ENCODE measurements at places on chromosomes 13 and 19.

- DNase-seq, result no peak
Measured at GRCh38 chr13:33722216-33722915, 95.6 kb upstream of the RFC3 start.

- DNase-seq, result no peak
Measured at GRCh38 chr19:45976178-45976577, 2.5 kb upstream of the NOVA2 start.

GRCh38 chr13:102197193-102197592 lies 204.7 kb downstream of the FGF14 start:
- DNase-seq, result no peak

- no peak for DNase-seq
Measured at GRCh38 chr13:71417205-71417604, 449.8 kb downstream of the DACH1 start.

DNA sequence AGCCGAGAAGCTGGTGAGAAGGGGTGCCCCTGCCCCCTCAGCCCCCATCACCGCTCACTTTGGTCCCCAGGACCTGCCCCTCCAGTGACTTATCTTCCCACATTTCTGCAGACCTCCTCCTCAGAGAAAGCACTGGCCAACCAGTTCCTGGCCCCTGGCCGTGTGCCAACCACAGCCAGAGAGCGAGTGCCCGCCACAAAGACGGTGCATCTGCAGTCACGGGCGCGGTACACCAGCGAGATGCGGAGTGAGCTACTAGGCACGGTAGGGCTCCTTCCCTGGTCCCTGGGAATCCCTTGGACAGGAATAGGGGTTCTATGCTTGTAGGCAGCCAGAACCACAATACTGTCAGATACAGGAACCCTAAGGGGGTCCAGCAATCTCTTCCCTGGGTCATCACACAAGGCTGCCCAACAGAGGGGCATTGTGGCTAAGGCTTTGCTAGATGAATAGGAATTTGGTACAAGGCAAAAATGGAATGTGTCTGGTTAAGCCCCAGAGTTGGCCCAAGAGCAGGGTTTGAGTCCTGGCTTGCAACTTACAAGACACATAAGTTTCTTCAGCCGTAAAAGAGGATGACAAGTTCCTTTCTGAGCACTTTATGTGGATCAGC lies 1.0 kb downstream of the USE1 start:
- no peak for DNase-seq

GRCh38 chr19:1438933-1439354 lies 748 bp downstream of the RPS15 start:
- DNase-seq, result no peak

DNA sequence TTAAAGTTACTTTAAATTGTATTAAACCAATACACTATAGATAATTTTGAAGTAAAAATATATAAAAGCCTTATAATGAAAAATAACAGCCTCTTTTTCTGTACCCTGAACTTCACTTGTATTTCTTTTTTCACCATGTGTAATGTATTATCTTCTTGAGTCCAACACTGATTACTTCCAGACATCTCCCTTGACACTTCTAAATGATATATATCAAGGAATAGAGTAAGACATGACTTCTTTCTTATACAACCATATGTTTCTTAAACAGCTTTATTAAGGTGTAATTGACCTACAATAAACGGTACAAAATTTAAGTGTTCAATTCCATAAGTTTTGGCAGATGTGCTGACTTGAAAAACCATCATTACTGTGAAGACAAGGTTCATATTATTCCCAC lies 531.9 kb downstream of the OLFM4 start:
- no peak for DNase-seq

DNA sequence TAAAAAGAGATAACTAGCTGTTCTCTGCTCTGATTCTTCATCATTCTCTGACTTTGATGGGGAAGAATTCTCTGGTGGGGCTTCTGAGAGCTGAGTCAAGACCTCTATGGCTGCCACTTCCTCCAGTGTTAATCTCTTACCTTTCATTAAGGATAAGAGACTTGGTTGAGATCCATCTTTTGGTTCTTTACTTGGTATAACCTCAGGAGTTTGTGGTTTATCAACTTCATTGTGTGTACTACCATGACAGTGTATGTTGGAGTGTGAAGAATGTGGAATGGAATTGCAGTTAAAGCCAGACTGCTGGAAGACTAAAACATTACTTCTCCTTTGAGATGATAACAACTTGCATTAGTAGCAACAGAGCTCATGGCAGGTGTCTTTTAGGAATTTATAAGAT lies 222.0 kb downstream of the SLITRK5 start:
- DNase-seq, result no peak

GRCh38 chr19:13561461-13561860 lies 55.2 kb upstream of the CACNA1A start:
- no peak for DNase-seq

GRCh38 chr13:21326155-21327031 lies 132.7 kb downstream of the ZDHHC20 start:
- peak; percentile 63 for DNase-seq

DNA sequence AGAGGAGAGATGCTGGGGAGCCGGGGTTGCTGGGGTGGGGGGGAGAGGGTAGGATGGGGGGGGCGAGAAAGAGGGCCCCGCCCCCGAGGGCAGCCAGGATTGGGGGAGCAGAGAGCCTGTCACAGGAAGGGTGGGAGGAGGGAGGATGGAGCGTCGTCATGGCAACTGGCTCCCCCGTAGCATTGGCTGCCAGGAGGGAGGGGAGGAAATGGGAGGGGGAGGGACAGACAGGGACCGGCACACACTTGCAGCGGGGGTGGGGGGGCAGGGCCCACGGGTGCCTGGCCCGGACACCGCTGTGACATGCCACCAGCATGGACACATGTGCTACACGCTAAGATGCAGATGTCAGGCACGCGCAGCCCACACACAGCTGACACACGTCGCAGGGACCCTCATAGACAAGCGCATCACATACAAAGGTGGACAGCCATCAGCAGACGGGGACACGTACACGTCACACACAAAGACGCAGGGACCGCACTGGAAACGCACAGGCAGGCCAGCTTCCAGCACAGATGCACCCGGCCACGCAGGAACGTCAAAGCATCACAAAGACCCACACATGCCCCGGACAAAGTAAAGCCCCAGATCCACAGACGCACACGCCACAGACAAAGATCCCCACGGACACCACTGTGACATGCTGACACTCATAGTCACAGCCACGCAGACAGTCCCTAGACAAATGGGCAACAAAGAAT lies at the start of gene LMTK3:
Gene LMTK3, minus strand, starts transcription at position 36 of the 704 bp plus-strand sequence. CDS start 259 bp downstream, outside the sequence.
- peak; percentile 69 for DNase-seq

GRCh38 chr13:21318891-21319532 lies 140.1 kb downstream of the ZDHHC20 start:
- DNase-seq, result no peak

GRCh38 chr13:99442273-99442895 lies 58.9 kb upstream of the TM9SF2 start:
- DNase-seq, result peak; percentile 43

GRCh38 chr13:47846886-47847285 lies 154.2 kb downstream of the SUCLA2 start:
- DNase-seq, result no peak

GRCh38 chr13:103358255-103358932 lies 292.2 kb upstream of the SLC10A2 start:
- DNase-seq, result no peak

DNA sequence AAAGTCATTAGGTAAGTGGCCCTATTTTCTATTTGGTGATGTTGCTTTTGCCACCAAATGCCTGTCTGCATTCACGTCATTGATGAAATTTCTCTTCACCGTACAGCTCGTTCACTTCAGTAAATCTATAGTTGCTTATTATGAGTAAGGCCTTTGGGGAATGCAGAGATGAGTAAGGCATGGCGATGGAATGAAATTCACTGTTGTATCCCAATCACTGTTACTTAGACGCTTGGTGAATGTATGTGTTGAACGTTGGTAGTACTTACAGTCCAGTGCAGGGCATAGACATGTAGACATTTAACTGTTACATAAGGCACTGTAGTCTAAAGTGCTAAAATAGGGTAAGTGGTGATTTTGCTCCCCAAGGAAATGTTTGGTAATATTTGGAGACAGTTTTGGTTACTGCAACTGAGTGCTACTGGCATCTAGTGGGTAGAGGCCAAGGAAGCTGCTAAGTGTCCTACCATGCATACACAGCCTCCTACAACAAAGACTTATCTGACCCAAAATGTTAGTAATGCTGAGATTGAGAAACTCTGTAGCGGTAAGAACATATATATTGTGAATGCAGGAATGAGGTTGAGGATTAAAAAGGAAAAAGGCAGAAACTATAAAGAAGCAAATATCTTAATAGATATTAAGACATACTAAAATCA lies 5.8 kb downstream of the AKAP11 start:
- DNase-seq, result no peak

DNA sequence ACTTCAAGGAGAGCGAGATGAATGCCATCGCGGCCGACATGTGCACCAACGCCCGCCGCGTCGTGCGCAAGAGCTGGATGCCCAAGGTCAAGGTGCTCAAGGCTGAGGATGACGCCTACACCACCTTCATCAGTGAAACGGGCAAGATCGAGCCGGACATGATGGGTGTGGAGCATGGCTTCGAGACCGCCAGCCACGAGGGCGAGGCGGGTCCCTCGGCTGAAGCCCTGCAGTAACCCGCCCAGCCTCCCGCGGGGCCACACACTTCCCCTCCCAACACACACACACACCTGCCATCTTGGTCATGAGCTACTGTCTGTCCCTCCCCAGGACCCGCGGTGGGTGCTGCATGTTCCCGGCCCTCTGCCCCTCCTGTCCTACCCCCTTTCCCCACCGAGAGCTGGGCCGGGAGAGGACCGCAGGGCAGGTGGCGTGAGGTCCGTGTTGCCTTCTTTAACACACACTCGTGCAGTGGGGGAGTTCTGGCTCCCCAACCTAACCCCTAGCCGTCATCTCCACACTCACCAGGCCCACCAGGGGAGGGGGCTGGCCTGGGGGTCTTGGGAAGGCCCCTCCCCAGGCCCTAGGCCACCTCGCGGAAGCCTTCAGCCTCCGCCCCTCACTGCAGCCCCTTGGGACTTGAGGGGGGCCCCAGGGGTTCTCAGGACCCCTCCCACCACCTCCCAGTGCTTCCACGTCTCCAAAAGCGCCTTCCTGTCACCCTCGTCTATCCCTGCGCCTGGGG lies 11.8 kb downstream of the STX10 start:
- DNase-seq, result no peak

GRCh38 chr13:51339354-51339753 lies at the start of gene SERPINE3:
Gene SERPINE3 (plus strand): TSS chr13:51339691. CDS start chr13:51341092, 1,401 bp downstream.
- DNase-seq, result no peak

GRCh38 chr19:33110137-33110910 lies 21.6 kb upstream of the WDR88 start:
- no peak for DNase-seq

DNA sequence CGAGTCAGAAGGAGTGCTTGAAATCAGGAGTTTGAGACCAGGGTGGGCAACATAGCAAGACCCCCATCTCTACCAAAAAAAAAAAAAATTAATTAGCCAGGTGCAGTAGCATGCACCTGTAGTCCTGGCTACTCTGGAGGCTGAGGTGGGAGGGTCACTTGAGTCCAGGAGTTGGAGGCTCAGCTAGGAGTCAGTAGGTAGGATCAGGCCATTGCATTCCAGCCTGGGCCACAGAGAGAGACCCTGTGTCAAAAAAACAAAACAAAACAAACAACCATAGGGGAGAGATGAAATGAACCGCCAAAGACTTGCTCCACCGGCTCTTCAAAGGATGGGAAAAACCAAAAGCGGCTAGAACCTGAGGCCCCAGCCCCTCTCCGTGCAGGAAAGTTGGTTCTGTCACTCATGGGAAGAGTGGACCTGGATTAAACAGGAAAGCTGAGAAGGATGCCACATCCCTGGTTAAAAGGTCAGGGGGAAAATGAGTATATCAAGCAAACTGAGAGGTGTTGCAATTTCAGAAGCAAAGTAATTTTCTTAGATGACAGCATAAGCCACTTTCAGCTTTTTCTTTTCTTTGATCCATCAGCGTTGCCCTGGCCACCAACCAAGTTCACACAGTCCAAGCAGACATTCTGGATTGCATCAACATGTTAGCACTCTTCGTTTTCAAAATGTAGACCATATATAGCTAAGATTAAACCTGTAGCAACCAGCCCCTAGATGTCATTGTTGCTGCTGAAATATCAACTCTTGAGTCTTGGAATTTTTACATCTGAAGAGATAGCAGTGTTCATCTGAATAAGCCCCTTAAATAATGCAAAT lies 8.9 kb upstream of the ZNF507 start:
- peak; percentile 40 for DNase-seq

- no peak for DNase-seq
Measured at GRCh38 chr19:45994456-45994997, 740 bp upstream of the CCDC61 start.
